ENCODE measurements at places on chromosomes 13 and 19.

GRCh38 chr13:83019986-83020385, 862.3 kb downstream of the SLITRK1 start:
- DNase-seq, result no peak

GRCh38 chr19:23415034-23415433, 19.8 kb upstream of the ZNF91 start:
- no peak for DNase-seq

DNA sequence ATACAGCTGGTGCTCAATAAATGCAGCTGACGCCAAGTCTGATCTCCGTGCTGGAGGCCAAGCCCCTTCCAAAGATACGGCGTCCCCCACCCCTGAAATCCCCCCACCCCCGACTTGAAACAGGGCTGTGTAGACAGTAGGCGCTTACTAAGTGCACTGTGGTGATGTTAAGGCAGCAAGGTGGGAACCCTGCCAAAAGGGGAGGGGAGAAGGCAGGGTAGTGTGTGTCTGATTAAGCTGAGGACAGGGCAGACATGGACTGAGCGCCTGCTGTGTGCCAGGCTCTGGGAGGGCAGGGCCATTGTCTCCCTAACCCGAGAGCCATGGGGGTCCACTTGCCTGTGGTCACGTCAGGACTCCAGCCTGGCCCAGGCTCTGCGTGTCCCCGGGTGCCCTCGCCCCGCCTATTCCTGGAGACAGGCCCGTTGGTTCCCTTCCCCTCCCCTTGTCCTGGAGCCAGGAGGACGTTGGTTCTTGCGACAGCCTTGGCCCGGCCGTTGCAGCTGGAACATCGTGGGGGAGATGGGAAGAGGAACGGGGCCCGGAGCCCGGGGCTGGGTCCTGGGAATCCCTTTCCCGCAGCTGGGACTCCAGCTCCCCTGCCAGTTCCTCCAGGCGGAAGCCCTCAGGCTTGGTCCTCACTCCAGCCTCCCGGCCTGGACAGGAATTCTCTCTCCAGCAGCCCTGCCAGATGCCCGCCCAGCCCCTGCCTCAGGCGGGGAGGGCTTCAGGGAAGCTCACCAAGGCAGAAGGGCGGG, 1.7 kb upstream of the ELANE start:
- DNase-seq, result peak; percentile 87

- no peak for DNase-seq
These were observed 314.2 kb downstream of the OLFM4 start for GRCh38 chr13:53342623-53343360.

DNA sequence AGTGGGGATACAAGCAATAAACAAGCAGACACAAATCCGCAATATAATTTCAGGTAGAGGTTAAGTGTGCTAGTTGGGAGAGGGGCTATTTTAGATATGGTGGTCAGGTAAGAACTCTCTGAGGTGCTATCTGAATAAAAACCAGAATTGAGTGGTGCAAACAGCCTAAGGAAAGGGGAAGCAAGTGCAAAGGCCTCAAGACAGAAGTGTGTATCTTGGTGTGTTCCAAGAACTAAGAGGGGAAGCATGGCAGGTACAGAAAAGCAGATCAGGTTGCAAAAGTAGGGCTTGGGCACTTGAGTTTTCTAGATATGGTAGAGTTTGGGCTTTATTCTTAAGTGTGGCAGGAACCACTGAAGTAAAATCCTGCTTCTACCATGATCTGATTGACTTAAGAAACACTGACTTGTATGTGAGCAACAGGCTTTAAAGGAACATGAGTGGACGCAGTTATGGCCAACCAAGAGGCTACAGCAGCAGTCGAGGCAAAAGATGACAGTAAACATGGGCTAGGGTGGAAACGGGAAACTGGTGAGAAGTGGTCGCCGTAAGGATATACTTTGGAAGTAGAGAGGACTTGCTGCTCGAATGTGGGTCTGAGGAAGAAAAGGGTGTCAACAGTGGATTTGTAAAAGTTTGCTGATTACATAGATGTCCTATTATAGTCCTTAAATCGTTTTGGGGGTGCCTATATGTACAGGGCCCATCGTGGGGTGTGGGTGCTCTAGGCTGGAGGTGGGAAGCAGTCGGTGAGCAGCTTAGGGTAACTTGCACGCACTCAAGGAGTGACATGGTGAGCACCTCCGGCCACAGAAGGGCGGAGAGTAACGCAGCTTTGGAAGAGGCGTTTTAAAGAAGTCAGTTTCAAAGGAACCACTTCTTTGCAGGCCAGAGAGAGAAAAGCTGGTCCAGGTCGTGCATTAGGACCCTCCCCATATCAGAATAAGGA, 677 bp downstream of the TGDS start:
- peak; percentile 20 for DNase-seq

DNA sequence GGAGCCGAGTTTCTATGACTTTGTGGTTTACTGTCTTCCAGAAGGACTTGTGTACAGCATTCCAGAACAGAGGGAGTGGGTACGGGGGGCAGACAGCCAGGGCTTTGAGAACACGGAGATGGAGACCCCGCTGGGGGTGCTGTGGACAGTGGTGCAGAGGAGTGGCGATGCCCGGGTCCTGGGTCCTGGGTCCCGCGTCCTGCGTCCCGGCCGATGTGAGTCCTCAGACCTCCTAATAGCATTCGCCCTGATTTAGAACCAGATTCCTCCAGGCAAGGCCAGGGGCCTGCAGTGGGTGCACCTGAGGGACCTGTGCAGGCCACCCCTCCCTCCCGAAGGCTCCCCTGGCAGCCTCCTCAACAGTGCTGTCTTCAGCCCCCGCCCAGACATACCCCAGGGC, 97.9 kb downstream of the KDM4B start:
- DNase-seq, result no peak

GRCh38 chr19:5478241-5478924, 23.2 kb downstream of the ZNRF4 start:
- DNase-seq, result no peak

All from amniotic epithelial cell (primary cell).